A172 (cell line): ENCODE measurements at places on chromosomes 3 and 15.

GRCh38 chr3:126025116-126025729, 56.2 kb downstream of the ROPN1B start:
- no peak for DNase-seq

DNA sequence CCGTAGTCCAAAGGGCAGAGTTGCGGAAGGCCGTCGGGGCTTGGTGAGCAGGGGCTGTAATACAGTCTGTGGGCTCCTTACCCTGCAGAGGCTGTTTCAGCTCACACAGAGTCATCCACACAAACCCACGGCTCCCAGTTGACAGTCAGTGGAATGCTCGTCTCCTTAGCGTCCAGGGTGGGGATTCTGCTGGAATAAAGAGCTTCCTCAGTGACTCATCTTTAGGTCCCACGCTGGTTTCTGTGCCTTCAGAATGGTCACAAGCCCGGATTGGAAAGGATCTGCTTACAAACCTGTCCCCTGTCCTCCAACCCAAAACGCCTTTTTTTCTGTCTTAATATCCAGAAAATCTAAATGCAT, 201.3 kb upstream of the TPM1 start:
- peak; percentile 62 for DNase-seq

GRCh38 chr3:120174811-120175539, 80.7 kb upstream of the GSK3B start:
- DNase-seq: no peak

DNA sequence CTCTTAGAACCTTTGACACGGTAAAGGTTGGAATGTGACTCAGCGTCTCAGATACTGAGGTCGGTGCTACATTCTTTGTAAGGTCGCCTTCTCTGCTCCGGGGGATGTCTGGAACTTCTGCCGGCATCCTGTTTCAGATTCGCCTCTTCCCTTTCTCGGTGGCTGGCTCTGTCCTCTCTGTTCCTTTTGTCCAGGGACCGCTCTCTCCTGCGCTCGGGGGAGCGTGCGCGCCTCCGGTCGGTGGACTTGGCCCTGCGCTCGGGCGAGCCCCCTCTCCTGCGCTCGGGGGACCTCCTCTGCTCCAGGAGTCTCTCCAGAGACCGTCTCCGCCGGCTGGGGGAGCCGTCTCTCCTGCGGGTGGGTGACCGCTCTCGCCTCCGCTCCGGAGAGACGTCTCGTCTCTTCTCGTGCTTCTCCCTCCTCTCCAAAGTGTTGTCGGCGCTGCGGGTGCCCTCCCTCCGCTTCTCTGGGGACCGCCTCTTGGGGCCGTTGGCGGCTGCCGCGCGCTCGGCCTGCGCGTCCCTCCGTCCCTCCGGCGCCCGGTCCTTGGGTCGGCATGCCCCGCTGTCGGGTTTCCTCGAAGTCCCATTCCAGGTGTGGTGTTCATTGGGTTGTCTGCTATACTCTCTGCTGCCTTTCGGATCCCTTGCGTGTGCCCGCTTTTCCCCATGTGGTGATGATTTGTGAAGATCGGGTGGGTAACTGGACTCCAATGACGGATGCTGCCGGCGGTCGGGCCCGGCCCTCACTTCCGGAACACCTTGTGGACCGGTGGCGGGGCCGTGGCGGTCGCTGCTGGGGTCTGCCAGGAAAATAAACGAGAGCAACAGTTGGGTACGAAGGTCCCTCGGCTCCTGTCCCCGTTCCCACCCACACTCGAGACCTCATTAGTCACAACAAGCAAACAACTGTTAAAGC, 668.8 kb upstream of the ADAMTS9 start:
- no peak for DNase-seq

DNA sequence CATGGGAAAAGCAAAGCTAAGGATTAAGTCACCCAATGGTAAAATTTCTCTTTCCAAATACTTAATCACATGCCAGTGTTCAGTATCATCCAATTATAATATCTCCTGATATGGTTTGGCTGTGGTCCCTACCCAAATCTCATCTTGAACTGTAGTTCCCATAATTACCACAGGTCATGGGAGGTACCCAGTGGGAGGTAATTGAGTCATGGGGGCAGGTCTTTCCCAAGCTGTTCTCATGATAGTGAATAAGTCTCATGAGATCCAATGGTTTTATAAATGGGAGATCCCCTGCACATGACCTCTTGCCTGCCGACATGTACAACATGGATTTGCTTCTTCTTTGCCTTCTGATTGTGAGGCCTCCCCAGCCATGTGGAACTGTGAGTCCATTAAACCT, 26.1 kb upstream of the NMB start:
- DNase-seq: peak; percentile 69

DNA sequence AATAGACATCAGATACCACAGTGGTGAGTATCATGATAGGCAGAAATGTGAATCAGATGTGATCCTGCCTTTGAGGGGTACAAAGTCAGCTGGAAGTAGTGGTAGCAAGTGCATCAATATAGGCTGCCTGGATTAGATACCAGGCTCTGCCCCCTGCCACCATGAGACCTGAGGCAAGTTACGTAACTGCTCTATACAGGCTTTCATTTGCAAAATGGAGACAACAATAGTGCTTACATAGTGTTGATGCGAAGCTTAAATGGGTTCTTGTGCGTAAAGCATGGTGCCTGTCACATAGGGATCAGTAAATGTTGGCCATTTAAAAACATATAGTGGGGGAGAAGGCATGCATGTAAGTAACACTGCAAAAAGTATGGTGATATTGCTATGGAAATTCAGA, 158.0 kb downstream of the RYR3 start:
- DNase-seq: no peak

GRCh38 chr3:168002786-168003368, 92.8 kb downstream of the GOLIM4 start:
- DNase-seq: peak; percentile 13

DNA sequence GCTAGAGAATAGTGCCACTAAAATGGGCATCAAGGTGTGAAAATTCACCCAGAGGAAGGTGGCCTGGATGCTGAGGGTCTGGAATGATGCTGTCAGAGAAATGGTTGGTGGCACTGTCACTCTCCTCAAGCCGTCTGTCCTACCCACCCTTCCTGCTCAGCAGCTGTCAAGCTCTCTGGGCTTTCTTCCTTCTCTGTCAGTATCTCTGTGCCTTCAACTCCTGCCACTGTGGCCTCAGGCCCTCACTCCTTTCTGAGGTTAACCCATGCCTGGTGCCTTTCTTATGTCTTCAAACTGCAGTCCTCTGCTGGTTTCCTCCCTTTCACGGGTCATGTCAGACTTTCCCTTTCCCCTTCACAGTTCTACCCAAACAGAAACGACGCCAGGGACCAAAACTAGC, 4.4 kb downstream of the MYO5C start:
- DNase-seq: no peak

- DNase-seq: no peak
Measured at GRCh38 chr15:85500729-85501128, 120.3 kb downstream of the AKAP13 start.

- no peak for DNase-seq
Measured at GRCh38 chr3:10471054-10471688, 34.2 kb downstream of the ATP2B2 start.

DNA sequence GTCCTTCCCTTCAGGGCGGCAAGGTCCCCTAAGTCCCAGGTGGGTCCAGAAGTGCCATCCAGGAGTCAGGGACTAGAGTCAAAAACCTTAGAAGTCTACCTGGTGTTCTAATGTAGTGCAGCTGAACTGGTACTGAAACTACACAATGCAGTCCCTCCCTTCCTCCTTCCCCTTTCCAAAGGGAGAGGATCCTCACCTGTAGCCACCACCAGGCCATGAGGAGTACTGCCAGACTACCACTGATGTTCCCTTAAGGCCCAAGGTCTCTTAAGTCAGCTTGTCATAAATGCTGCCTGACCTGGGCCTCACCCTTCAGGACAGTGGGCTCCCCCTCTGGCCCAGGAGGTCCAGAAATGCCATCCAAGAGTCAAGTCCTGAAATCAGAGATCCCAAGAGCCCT, 98.9 kb downstream of the ULK4 start:
- no peak for DNase-seq

DNA sequence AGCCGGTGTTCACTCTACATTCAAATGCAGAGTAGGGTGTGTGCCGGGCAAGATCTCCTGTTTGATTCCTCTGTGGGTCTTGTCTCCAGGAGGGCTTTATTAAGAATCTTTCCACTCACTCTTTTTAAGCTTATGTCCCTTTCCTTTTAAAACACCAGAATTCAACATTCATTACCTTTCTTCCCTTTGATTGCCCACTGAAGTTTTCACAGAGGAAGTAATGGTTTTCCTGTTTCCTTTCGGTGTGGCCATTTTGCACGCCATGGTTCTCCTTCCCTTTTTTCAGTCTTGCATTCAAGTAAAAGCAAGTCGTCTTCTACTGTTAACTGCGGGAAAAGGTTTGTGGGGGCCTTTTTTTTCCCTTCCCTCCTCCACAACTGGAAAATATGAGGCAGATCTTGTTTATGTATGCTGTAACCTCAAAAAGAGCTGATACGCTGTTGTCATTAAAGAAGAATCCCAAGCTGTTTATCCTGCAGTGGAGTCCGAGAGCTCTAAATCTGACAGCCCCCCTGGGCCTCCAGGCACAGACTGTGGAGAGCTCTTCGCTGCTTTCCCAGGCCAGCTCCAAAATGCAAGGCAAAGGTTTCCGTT, 40.5 kb downstream of the FILIP1L start:
- DNase-seq: peak; percentile 34

DNA sequence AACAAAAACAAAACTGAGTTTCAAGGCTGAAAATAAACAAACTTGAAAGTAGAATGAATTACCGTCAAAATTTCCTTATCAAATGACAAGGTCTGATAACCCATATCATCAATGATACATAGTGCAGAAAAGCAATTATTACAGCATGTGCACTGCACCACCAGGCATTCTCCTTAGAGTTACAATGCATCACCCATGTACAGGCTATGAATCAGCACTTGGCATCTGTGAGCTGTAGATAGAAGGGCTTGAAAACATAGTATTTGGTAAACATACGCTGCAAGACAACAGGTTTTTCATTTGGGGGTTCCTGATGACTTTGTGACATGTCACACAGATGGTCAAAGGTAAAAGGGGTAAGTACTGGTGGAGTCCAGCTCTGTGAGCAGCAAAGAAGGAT, 265.1 kb downstream of the CTNNB1 start:
- DNase-seq: no peak

DNA sequence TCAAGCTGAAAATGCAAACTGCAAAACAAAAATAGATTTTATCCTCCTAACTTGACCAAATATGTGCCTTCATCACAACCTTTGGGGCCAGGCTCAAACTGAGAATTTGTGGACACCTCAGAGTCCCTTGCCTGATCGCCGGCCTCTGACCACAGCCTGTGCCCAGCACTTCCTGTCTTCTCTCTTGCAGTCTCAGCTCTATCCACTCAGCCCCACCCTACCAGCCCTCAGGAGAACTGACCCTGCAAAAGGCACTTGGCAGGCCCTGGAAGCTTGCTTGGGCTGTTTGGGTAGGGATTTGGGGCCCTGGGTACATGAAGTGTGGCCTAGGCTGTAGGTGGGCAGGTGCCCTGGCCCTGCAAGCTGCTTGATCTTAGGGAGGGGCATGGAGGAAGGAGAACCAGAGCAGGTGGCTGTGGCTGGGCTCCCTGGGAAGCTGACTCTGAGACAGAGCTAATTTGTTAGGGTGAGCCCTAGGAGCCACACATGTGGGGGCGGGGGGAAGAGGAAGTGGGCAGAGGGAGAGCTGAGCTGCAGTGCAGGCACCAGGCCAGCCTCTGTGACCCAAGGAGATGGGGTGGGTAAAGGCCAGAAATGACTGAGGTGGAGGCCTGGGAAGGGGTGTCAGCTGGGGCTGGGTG, 8.6 kb downstream of the CLEC3B start:
- DNase-seq: peak; percentile 59

DNA sequence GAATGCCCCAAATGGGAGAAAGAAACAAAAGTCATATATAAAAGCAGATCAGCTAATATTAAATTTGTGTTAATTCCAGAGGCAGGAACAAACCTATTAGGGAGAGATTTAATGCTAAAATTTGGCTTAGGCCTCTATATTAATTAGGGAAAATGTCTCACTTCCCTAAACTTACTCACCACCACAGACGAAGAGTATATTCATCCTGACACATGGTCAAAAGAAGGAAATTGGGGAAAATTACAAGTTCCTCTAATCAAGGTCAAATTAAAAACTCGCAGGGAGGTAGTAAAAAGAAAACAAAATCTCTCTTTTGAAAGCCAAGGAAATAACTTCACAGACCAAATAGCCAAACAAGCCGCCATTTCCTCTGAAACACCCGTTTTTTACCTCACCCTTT, 32.2 kb downstream of the GRM2 start:
- DNase-seq: no peak

GRCh38 chr3:50208677-50209344, 3.7 kb downstream of the SLC38A3 start:
- no peak for DNase-seq

DNA sequence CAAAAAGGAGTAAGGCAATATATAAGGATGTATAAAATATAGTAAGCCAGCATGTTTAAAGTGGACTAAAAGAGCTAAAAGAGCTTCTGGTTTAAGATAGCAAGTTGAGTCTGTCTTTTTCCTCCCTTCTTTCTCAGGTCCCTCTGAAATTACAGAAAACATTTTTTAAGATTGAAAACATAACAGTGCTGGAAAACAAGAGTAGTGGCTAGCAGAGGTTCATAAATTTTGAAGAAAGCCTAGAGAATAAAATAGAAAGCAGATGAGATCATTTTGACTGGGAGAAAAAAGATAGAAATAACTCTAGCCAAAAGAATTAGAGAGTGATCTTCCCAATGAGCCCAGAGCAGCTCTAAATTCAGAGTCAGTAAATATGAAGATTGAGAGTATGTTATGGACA, 41.9 kb downstream of the ATP8B4 start:
- no peak for DNase-seq

- DNase-seq: peak; percentile 16
Measured at GRCh38 chr3:185042312-185043050, 110.4 kb downstream of the C3orf70 start.

DNA sequence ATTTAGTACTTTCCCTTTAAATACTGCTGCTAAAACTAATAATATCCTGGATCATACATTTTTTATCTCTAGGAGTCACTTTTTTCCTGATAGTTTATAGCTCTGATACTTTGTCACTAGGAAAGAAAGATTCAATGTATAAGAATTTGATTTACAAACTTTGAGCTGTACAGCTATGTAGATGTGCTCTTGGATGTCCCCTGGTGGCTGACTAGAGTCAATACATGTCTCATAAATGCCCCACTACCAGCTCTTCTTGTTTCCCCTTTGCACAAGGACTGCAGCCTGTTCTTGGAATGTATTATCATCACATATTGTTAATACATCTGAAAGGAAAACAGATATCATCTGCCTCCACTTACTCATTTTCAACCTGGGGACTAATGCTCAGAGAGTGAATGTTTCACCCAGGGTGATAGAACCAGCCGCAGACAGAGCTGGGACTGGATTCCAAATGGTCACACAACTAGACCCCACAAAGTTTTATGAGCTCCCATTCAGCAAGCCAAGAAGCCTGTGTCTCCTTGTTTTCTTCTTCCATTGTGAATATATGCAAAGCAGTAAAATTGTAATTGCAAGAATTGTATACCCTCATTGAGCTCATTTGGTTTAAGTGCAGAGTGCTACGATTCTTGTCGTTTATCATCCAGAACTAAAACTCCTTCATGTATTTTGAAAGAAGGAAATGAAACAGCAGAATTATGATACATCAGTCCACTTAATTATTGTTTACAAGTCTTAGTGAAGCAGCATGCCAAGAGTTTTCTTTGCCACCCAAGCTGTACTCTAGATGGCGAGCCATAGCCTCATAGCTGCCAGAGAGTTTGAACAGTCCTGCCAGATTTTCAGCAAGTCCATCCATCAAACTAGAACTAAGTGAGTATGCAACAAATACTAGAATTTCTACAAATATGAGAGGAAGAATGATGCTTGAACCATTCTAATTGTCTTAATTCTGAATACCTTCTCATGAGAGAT, 261.6 kb upstream of the LMCD1 start:
- DNase-seq: peak; percentile 63

- no peak for DNase-seq
Measured at GRCh38 chr3:100482176-100482575, 10.2 kb upstream of the TMEM45A start.

- no peak for DNase-seq
Measured at GRCh38 chr15:76078285-76078877, 18.6 kb downstream of the TMEM266 start.
